PC-9 (cell line): ENCODE measurements at places on chromosomes 16 and 17. TPM values are rescaled to one million over a fixed set of nuclear protein-coding genes. Genes with fewer than 3 reads are reported as not detected.

ESRP2 gene
- total RNA-seq, result 36.4 and 45.0 TPM in 2 replicates

TAC4 gene
- total RNA-seq, result not detected in 2 replicates

RHBDL1 gene
- 18.1 and 19.9 TPM in 2 replicates for total RNA-seq

RNF167 gene
- total RNA-seq, result 122 and 135 TPM in 2 replicates

CLEC18A gene
- total RNA-seq, result 1.2 and 1.3 TPM in 2 replicates

TEX14 gene
- 0.28 and 0.55 TPM in 2 replicates for total RNA-seq

TANC2 gene
- total RNA-seq, result 95.8 and 122 TPM in 2 replicates

SMARCD2 gene
- total RNA-seq, result 73.6 and 98.7 TPM in 2 replicates

HSPB9 gene
- total RNA-seq, result 0.33 TPM in 1 of 2 replicates, not detected in the other

PLEKHH3 gene
- total RNA-seq, result 22.5 and 32.2 TPM in 2 replicates

CHST4 gene
- total RNA-seq, result 2.4 and 3.1 TPM in 2 replicates

TMC7 gene
- total RNA-seq, result 4.3 and 4.4 TPM in 2 replicates

DNA sequence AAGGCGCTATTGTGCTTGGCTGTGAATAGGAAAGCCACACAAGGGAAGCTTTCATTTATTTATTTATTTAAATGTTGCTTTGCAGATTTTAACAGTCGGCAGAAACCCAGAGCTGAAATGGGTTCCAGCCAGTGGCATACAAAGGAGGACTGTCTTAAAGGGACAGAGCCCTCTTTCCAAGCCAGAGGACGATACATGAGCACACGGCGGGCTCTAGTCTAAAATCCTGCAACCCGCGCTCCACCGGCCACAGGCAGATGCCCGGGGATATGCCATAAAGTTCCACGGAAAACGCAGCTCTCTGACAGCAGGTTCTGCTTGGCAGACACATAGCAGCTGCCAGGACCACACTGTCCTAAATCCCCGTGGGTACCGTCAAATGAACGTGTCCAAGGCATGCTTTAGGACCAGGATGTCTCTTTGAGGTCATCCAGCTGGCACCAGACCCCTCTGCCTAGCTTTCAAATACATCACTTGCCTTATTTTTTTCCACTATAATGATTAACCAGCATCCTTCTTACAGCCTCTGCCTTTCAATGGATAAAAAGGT, 64.6 kb downstream of the CYTH1 start:
- DNase-seq, result no peak

DNA sequence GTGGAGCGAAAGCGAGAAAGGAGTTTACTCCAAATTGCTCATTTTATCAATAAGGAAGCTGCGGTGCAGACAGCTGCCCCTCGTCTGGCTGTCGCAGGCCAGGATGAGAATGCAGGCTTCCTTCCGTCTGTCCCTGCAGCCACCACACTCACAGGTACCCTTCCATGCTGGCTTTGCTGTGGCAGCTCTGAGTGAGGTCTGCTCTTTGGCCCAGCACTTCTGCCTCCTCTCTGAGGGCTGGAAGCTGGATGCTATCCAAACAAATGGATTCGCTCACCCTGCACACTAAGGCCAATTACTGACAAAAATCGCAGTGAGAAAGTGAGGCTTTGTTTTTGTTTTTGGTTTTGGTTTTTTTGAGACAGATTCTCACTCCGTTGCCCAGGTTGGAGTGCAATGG, 7.0 kb downstream of the ARMC7 start:
- no peak for DNase-seq

DNA sequence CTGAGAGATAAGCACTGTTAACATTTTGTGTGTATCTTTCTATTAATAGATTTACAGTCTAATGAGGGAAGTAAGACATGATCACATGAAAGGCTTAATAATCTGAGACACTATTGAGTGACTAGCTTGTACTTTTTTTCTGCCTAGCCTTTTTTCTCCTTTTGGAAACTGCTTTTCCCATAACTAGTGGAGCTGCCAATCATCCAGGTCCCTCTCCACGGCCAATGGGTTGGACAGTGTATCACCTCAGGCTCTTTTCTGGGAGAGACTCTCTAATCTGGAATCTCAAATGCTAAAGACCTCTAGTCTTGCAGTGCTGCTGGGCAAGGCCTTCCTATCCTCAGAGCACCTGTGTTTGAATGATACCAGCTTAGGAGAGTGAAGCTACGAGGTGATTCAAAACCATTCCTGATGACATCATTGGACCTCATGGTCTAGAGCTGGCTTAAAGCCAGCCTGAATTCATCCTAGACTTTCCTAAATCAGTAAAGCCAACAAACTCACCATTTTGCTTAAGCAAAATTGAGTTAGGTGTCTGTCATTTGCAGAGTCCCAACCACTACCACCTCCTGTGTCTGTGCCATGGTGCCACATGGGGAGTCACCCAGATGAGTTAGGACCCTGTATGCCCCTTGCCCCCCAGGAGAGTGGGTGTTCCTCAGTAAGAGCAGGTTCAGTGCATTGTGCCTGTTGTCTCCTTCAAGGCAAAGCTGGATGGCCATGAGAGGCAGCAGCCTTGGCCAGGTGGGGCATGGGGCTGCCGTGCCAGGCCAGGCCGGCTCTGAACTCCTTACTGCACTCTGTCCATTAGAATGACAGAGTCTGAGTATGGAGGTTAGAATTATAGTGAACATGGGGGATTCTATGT, 62.9 kb downstream of the SPECC1 start:
- DNase-seq, result no peak

GRCh38 chr17:5840811-5841446, 229.2 kb upstream of the WSCD1 start:
- DNase-seq, result no peak

DNA sequence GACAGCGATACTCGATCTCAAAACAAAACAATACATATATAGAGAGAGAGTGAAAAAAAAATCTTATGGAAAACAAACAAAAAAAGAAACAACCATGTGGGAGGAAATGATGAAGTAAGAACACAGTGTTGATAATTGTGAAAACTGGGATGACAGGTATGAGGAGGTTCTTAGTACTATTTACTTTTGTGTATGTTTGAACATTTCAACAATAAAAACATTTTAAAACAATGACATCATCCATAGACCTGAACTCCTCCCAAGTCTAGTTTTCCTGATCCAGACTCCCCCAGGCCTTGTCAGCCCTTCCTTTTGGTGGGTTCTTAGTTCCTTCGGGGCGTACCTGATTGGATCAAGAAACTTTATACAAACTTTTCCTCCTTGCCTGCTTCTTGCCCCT, 51.7 kb downstream of the CCDC42 start:
- DNase-seq, result no peak

DNA sequence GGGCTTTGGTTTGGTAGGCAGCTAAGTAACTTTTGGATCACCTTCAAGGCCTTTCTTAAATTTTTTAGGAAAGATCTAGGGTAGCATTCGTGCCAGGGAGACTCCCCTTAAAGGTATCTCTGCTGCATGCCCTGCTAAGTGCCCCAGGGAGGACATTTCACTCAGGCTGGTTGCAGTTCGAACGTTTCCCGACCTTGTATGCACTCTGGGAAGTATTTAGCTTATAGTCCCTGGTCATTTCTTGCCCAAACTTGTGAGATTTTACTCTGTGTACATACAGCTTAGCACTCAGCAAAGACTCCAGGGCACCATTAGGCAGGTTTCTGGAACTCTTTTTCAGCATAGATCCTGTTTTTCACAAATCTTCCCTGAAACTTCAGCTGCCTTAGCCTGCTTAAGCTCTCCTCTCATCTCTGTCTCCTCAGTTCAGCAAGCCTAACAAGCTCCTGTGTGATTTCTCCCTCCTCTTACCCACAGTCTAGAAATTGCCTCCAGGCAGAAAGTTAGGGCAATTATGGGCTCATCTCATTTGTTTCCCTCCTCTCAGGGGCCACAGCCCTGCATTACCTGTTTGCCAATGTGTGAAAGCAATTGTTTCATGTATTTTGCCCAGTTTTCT, 84.6 kb downstream of the MRTFB start:
- DNase-seq, result no peak

DNA sequence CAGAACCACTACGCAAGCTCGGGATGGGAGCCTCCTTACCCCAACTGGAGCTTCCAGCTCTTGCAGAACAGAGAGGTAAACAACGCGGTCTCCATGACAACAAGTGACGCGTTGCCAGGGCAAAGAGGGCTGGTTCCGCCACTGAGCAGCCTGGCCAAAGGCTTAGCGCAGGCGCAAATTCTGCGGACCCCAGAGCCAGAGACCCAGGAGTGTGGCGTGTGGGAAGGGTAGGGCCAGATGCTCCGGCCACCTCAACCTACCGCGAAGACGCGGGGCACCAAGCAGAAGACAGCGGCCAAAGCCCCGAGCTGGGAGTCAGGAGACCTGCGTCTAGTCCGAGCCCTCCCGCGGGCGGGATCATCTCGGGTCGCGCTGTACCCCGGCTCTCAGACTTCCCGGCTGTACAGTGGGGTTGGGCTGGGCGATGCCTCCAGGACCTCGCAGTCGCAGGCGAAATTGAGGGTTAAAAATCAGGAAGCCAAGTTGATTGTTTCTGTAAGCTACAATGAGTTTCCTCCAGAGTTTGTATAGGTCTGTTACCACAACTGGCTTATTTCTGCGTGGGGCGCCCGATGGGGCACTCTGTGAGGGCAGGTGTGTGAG, at the start of gene TEKT1:
TEKT1 (minus strand) TSS at position 69 of the 603 bp plus-strand sequence. CDS start 1,353 bp downstream, outside the sequence.
- DNase-seq, result peak; percentile 73

- no peak for DNase-seq
These were observed 1.6 kb upstream of the CIBAR2 start for GRCh38 chr16:85113913-85114312.

GRCh38 chr17:5871666-5872065, 198.5 kb upstream of the WSCD1 start:
- no peak for DNase-seq

DNA sequence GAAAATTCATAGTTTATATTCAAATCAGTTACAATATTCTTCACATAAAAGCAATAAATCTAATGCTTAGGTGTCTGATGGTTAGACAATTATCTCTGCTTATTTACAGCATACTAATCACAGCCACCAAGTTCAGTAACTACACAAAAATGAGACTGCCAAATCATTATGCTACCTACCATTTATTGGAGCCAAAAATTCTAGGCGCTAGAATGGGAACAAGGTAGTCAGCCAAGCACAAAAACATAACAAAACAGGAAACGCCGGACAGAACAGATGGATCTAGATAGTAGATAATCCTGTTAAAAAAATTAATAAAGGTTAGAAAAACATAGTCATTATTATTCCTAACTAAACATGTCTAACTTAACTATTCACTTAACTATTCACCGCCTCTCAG, 3.6 kb downstream of the ARL6IP1 start:
- no peak for DNase-seq

DNA sequence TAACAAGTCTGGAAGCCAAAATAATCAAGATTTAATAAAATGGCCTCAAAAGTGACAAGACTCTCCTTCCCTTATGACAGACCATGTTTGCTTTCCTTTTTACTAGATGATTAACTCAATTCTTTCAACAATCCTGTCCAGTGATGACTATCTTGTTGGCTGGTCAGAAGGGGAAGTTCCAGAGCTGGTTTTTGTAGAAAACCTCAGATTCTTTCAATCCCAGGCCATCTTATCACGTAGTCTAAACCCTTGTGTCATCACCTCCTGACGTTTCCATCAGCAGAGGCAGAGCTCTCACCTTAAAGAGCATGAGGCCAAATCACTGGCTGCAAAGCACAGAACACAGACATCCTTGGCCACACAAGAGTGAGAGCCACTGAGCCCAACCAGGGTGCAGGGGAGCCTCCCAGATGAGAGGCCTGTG, 125.3 kb downstream of the ANKRD11 start:
- DNase-seq, result no peak

GRCh38 chr17:7992516-7992915, 9.9 kb upstream of the GUCY2D start:
- DNase-seq, result peak; percentile 70

DNA sequence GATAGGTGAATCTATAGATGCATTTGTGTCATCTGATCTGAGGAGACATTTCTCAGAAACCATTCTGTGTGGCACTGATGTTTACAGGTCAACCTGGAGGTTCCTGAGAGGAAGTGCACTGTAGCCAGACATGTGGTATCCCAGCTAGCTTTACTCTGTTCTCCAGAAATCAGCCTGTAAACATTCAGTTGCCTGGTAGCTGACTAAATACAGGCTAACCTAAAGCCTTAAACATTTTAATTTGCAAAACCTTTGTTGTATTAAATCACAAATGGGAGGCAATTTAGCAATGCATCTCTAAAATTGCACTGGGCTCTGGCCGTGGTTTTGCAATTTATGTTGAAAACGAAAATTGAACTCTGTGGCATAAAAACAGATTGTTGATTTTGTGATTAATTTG, 207.6 kb downstream of the FTO start:
- DNase-seq, result no peak

GRCh38 chr16:69917739-69918138, 33.4 kb upstream of the CLEC18A start:
- DNase-seq, result peak; percentile 95

- no peak for DNase-seq
These were observed 725 bp downstream of the KRTAP16-1 start for GRCh38 chr17:41308251-41308917.

DNA sequence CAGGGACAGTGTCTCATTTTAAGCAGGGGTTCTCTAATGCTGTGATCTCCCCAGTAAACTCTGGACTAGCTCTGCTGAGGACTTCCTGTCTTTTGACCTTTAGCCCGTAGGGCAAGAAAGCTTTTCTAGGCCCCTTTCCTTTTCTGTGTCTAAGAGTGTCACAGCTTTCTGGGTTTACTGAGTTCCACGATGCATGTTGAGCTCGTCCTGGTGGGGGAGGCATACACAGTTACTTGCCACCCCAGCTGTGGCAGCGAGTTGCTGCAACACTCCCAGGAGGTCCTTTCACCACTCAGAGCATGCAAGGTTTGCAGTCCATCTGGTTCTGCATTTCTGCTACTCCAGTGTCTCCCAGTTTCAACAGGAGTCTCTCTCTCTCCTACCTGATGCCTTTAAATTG, 23.7 kb downstream of the NOD2 start:
- DNase-seq, result no peak

DNA sequence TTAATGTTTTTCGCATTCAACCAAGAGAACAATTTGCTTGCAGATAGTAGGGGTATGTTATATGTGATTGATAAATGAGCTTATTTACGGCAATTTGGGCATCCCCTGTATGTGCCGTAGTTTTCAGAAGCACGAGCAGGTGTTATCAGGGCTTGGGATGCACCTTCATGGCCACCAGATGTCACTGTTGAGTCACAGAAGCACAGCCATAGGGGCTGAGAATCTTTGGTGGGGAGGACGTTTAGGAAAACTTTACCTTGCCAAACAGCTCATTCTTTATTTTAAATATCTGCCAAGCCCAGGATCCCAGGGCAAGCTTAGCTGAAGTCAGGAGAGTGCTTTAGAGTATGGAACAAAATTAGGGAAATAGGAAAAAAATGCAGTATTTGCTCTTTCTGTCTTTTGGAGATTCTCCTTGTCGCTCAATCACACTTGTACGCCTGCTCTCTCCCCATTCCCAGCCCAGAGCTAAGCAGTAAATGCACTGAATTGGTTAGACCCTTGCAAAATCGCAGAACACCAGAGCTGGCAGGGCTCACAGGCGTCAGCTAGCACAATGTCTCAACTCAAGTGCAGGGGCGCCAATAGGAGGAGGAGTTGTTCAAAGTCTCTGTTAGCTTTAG, 93.6 kb upstream of the MPHOSPH6 start:
- no peak for DNase-seq

DNA sequence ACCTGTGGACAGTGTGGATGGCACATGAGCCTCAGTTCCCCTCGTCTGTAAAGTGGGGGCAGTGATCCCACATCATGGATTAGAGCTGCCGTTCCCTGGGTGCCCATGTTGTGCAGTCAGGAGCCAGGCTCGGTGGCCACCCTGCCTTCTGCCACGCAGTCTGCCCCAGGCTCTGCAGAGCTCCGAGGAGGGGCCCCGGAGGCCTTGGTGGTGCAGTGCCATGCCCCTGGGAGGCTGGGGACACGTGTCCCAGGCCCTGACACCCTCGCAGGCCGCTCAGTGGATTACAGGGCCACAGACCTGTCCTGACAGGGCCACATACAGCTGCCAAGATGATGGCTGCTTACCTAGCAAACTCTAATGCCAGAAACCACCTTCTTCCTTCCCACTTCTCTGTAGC, 59.7 kb upstream of the ZNF469 start:
- DNase-seq, result no peak
